ENCODE measurements at places on chromosomes 1 and 21.

GRCh38 chr21:36945496-36946138 is 20.9 kb downstream of the HLCS start:
- DNase-seq: no peak

DNA sequence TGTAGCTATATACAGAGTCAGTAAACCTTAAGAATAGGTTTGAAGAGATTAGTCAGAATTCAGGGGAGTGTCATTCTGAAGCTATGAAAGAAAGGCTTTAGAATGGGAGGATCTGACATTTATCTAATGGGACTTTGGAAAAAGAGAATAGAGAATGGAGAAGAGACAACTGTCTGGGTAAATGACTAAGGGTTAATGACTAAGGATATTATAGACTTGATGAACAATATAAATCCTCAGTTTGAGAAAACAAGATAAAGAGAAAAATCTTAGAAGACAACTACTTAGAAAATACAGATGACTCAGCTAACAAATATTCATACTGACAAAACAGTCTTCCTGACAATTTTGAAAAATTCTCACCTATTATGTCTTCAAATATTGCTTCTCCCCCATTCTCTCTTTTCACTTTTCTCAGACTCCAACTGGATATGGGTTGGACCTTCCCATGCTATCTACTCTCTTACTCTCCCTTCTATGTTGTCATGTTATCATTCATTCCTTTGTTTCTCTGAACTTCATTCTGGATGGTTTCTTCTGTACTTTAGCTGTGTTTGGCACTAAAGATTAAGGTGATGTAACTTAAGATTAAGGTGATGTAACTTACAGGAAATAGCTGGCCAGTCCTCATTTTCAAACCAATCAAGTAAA is 20.4 kb downstream of the SLC16A1 start:
- no peak for DNase-seq

DNA sequence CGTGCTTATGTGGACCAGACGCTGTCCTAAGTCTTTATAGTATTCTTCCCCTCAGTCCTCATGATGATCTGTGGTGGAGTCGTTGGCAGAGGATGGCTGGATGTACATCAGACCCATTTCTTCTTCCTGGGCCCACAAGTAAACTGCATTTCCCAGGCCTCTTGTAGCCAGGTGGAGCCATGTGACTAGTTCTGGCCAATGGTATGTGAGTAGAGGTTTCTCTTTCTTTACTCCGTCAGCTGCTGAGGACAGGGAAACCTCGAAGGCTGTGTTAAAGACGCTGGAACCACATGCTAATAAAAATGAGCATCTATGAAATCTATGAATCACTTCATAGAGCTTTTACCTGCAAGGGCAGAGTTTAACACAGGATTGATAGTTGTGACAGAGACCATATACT is 18.7 kb upstream of the ZNF362 start:
- DNase-seq: no peak

- no peak for DNase-seq
Measured at GRCh38 chr1:236718328-236718727, 32.0 kb downstream of the ACTN2 start.

GRCh38 chr1:201212461-201213055 is 21.9 kb downstream of the IGFN1 start:
- DNase-seq: no peak

- DNase-seq: no peak
Measured at GRCh38 chr21:40049931-40050290, 182.7 kb downstream of the PCP4 start.

DNA sequence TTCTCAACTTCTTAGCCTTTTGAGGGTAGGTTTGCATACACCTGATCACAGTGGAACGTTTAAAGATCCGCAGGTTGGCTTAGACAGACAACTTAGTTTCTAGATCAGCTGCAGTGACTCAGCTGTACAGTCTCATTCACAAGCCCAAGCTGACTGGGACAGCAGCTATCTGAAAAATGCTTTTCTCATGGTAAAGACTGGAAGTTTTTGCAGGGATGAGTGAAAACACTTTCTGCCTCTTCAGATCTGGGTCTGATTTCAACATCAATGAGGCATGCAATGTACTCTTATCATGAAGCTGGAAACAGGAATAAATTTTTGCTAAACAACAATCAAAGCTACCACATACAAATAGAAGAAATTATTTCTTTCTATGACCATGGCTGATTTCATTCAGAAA is 61.1 kb upstream of the PTBP2 start:
- DNase-seq: no peak

DNA sequence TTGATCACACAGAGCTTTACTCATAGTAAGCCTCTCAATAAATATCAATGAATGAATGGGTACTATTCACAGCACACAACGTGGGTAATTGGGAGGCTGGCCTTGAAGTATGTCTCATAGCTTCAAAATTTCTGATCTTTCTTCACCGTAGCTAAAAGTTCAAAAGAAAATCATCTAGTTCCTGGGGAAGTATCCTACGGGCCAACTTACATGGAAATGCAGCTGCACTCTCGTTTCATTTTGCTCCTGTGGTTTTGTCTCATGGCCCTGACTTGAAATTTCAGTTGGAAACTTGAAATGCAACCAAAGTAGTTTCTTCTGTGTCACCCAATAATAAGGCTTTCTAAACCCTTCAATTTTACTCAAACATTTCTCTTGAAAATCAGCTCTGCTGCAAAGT is 76.1 kb upstream of the CNIH3 start:
- DNase-seq: no peak

DNA sequence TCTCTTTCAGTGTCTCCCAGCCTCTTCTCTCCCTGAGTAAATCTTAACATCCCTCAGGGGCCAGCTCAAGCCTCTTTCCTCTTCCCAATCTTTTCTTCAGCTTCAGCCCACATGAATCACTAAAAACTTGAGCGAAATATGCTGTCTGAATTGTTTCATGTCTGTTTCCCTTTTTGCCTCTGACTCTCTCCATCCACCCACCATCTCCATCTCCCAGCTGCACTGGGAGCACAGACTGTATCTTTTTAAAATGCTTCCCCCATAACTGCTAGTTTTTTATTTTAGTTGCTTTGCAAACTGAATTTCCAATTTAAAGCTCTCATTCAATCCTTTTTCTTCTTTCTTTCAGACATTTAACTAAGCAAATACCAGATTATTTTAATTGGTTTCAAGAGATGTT is 3.0 kb upstream of the AHCTF1 start:
- no peak for DNase-seq

DNA sequence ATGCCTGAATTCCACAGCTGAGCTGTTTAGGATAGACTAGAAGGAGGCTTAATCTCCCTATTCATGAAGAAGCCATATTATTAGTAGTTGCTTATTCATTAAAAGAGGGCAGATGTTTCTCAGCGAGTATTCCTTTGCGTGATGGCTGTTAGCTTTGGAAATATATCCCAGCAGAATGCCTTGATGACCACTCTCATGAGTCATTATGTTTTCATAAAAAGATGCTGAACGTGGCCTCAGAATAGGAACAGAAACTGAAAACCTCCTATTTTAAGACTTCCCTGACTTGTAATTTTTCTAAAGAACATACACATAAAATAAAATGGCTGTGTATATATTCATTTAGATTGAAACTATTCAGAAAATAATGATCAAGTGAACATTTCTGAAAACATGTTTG is 9.6 kb upstream of the PLA2G4A start:
- no peak for DNase-seq

GRCh38 chr21:31917108-31917507 is 44.3 kb downstream of the HUNK start:
- DNase-seq: no peak

Data from D721Med (cell line).